Fibroblast of lung (primary cell): ENCODE measurements at places on chromosomes 4 and X.

- peak; percentile 53 for DNase-seq
Measured at GRCh38 chr4:123386609-123387008, 10.0 kb upstream of the SPRY1 start.

GRCh38 chr4:84224522-84224921 is 274.6 kb downstream of the NKX6-1 start:
- no peak for DNase-seq

DNA sequence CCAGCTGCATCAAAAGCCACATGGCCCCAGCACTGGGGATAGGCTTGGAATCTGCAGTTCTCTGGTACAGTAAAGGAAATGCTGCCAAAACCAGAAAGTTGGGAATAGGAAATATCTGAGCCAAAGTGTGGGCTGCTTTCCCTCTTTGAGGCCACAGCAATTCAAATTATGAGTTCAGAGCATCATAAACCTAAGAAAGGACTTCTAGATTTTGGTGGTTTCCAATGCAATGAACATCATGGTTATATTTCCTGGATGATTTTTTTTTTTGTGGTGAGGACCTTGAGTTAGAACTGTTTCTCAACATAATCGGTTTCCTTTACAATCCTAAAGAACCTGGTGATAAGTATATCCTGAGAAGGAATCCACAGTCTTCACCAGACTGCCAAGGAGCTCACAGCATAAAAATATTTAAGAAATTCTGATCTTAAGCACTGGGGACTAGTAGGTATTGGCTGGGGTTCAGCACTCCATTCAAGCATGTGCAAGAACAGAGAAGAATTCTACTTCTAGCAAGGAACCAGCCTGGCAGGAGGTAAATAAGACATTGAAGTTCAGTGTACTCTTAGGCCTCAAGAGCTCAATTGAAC is 29.8 kb upstream of the ARHGAP24 start:
- peak; percentile 58 for DNase-seq

- peak; percentile 14 for DNase-seq
Measured at GRCh38 chr4:32135642-32136041, 1415.5 kb downstream of the PCDH7 start.

- DNase-seq: peak; percentile 64
Measured at GRCh38 chr4:184401397-184402171, 72.8 kb downstream of the IRF2 start.

- DNase-seq: no peak
Measured at GRCh38 chr4:55681430-55681829, 45.3 kb upstream of the NMU start.

DNA sequence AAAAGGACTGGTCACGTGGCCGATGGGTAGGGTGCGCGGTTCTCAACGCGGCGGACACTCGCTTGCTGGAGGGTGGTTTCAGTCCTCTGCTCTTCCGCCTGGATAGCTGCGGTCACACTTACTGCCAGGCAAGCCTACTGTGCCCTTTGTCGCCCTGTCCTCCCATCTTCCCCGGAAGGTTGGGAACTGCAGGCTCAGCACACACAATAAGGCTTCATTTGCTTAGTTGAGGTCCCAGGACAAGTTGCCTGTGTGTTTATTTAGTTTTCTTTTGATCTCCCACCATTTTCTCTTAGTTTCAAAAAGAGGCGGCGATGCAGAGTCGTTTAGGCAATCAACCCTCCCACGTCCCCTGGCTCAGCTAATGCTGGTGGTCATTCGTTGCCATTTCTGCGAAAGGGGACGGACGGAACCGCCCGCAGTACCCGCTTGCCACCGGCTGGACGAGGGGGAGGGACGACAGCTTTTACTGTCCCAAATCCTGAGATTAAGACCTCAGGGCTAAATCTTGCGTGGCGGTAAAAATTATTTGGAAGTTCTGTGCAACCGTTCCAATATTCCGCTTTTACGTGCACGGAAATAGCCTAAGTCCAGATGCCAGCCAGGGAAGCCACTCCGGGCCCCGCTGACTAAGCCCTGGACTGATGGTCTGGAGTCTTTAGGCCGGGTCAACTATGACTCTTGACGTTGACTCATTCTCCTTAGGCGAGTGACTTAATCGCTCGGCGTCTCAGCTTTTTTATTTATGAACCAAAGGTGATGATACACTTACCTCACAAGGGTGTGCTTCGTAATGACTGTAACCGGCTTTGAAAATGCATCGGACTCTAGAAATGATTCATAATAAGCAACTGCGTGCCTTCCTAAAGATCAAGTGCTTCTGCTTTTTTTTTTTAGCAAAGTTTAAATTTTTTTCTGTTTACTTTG is 671 bp upstream of the EIF4E start:
- DNase-seq: peak; percentile 98

GRCh38 chr4:110628663-110629213 is 5.9 kb upstream of the PITX2 start:
- no peak for DNase-seq

DNA sequence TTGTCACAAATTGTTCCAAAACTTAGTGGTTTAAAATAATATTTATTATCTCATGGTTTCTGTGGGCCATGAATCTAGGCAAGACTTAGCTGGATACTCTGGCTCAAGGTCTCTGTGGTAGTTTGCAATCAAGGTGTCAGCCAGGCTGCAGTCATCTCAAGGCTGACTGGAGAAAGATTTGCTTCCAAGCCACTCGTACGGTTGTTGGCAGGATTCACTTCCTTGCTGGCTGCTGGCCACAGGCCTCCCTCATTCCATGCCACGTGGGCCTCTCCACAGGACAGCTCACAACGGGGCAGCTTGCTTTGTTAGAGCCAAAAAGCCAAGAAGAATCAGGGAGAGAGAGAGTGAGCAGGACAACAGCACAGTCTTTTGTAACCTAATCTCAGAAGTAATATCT is 101.4 kb downstream of the WWC2 start:
- DNase-seq: peak; percentile 87

GRCh38 chr4:174318829-174319764 is 35.4 kb downstream of the CEP44 start:
- DNase-seq: peak; percentile 69

GRCh38 chr4:37879365-37879764 is 11.5 kb upstream of the TBC1D1 start:
- no peak for DNase-seq
